ENCODE measurements at places on chromosomes 11 and 22.

GRCh38 chr22:47022075-47022473 is 259.6 kb downstream of the TBC1D22A start:
- DNase-seq = no peak

- DNase-seq = no peak
Observed at GRCh38 chr11:1139441-1140083, 18.2 kb upstream of the MUC5AC start.

DNA sequence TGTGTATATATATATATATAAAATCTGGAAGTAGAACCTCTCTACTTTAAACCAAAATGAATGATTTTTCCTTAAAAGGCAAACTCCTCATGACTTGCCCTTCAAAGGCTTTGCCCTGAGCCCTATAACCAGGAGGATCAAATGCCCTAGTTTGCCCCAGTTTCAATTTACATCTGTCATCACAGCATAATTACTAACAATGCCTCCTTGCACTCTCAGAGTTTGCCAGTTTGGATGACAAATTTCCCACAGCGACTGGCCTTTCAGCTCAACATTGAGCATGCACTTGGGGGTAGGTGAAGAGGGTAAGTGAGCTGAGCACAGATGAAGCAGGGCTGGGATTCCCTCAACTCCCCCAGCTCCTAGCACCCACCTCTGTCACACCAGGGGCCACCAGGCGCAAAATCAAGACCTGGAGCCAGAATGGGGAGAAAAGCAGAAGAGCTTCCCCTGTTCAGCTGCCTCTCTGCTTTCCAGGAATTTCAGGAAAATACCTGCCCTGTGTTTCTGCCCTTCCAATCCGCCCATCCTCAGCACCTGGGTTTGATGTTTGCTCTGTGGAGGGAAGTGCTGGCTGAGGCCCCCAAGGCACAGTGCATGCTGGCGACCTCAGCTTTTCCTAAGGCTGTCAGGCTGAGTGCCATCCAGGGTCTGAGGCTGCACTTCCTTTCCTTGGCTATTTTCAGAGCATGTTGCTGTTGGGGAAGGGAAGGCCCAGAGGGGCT is 67.5 kb downstream of the ADAMTS15 start:
- DNase-seq = no peak

- DNase-seq = no peak
Observed at GRCh38 chr11:122897606-122898210, 15.1 kb downstream of the JHY start.

GRCh38 chr11:97354026-97354425 is 964.2 kb downstream of the JRKL start:
- DNase-seq = no peak

DNA sequence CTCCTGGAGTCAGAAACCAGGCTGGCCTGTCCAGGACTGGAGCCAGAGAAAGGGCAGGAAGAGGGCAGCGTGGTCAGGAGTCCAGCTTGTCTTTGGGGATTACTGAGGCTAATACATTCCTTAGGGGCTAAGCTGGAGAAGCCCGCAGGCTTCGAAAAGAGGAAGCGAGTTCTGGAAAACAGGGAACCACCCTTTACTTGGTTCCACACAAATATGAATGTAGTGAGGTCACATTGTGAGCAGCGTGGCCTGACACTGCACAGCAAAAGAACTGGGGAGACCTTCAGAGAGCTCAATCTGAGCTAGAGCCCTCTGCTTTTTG is 132.3 kb downstream of the CEP164 start:
- DNase-seq = no peak

GRCh38 chr11:27612932-27613880 is 87.0 kb downstream of the BDNF start:
- no peak for DNase-seq

DNA sequence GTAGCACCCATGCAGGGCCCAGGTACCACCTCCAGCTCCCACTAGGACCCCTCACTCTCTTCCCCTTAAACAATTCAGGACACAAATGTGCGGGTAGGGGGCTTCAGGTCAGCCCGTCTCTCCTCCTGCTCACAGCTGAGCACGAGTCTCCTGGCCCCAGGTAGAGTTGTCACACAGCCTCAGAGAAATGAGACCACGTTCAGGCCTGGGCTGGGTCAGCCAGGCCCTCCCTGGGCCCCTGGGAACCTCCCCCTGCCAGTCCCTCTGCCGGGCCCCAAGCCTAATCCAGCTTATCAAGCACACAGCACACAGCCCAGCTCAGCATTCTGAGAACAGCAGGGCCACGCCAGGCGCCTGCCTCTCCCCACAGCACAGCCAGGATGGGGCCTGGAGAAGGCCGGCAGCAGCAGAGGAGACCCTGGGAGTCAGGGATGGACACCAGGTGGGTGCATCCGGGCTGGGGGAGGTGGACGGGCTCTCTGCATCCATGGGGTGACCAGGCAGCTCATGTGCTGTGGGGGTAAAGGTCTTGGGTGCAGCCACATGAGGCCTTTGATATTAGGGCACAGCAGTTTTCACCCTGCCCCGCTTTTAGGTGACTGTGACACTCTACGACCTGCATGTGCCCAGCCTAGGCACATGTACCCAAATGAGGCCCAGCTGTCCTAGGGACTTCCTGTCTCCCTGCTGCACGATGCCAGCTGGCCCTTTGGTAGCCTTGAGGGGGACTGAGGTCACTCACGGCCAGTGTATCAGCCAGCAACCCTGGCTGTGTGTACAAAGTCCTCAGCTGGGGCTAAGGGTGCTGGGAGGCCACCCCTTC is 87.0 kb downstream of the MORC2 start:
- no peak for DNase-seq
